ENCODE measurements at places on chromosomes 2 and 18.
A peak's percentile ranks its signal among the peaks of the same experiment; 100 is the strongest.

GRCh38 chr2:168371273-168372019 is 84.6 kb upstream of the CERS6 start:
- no peak for DNase-seq

- no peak for DNase-seq
Measured at GRCh38 chr18:37872562-37872961, 307.0 kb upstream of the CELF4 start.

GRCh38 chr18:50475538-50476193 is 84.2 kb upstream of the MAPK4 start:
- no peak for DNase-seq

- no peak for DNase-seq
Measured at GRCh38 chr2:9939587-9940485, 11.7 kb upstream of the GRHL1 start.

DNA sequence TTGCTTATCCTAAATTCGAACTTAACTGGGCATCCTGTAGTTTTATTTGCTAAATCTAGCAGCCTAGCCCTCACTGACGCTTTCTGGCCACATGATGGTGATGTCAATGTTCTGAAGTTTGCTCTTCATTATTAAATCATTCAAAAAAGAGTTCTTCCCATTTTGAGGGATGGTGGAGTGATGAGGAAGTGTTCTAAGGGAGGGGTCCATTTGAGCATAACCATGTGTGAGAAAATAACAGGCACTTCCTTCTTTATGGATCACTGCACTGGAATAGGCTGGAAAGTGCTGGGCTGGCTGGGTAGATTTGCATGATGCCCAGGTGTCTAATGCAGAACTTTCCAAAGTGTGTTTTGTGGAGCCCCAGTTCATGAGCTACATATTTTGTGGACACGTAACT is 74.2 kb downstream of the TNFRSF11A start:
- DNase-seq = no peak

DNA sequence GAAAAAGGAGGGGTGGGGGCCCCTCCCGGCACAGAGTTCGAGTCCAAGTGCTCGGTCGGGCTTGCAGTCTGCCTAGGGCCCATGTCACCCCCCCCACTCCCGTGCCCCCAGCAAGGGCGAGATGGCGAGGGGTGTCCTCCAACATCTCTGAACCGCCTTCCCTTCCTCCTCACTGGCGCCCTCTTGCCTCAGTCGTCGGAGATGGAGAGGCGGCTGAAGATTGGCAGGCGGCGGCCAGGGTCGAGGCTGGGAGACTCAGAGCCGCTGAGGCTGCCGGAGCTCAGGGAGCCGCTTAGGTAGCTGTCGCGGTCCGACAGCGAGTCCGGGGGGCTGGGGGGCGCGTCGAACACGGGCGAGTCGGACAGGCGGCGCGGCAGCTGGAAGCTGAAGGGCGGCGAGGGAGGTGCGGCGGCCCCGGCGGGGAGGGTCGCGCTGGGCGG is 2.3 kb downstream of the ZFP36L2 start:
- peak; percentile 88 for DNase-seq

DNA sequence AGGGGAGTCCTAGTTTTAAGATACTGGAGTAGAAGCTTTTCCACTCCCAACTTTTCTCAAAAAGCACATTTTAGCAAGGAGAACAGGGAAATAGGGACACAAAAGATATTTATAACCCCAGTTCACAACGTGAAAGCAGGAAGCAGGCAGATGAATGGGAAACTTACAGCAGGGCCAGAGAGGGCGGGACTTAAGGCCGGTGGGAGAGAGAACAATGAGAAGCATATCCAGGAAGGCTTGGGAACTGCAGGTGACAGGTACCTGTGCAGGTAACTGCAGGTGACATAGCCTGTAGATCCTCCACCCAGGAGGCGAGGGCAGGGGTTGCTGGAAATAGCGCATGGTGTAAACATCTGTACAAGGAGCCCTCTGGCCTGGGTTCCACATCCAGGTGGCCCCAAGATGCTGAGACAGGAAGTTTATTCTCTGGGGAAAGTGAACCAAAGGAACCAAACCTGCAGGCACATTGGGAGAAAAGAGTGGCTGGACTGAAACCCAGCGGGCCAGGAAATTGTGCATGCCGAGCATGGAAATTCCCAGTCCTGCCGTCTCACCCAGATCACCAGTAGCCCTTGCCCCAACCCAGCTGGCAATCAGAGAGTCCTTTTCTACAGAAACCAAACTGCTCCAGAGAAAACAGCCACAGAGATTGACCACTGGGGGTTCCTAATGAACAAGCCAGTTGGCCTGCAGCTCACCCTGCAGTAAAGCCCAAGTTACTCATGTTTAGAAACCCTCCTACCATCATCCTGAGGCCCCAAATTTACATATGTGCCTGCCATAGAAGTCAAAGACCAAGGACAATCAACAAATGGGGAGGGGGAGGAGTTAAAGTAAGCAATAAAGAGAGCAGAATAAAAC is 24.3 kb upstream of the COL6A3 start:
- peak; percentile 46 for DNase-seq

DNA sequence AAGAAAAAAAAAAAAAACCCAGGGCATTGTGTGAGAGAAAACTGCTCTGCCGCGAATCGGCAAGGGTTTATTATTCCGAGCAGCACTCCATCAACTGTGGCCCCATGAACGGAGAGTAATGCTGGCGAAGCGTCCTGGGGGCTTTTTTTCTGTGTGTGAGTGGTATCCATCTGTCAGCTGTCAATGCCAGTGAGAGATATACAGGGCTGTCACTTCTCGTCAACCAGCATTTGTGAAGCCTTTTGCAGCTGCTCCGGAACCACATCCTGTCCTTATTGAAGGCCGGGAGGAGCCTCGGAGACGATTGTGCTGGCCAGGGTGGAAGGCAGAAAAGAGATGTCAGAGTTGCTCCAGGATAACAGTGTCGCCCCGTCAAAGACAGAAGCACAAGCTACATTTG is 356.9 kb upstream of the SMIM21 start:
- no peak for DNase-seq

- no peak for DNase-seq
Measured at GRCh38 chr2:219059725-219060682, 717 bp downstream of the IHH start.

- no peak for DNase-seq
Measured at GRCh38 chr2:216418981-216419380, 6.7 kb downstream of the SMARCAL1 start.

DNA sequence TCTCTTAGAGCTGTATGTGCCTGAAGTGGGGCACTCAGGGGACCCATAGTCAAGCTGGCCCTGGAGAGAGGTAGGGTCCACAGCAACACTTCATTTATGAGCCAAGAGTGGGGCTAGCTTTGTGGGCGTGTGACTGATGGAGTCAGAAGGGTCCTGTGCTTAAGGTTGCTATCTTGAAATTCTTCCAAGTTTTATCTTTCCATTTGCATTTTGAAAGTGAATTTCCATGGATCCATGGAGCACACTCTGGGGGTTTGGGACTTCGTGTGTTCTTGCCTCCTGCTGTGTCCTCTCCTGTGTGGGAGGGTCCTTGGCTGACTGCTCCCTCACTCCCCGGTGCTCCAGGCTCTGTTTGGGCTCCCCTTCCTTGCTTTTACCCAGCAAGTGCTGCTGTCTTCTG is 50.8 kb downstream of the FHOD3 start:
- no peak for DNase-seq

DNA sequence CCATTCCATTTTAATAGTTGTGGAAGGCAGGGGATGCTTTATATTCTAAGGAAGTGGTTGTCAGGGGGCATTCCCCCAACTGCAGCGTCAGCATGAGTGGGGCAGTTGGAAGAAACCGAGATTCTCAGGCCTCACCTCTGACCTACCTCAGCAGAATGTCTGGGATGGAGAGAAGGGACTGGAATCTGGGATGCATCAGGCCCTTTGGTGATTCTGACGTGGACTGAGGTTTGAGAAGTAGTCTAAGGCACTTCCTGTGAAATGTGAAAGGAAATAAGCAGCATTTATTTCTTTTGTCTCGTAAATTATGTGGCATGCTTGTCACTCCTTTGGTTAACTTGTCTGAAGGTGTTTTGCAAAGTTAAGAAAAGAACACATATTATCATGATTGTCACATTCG is 540.7 kb upstream of the NETO1 start:
- peak; percentile 75 for DNase-seq

GRCh38 chr2:200378652-200379290 is 72.3 kb downstream of the SPATS2L start:
- peak; percentile 26 for DNase-seq

- DNase-seq = no peak
Measured at GRCh38 chr2:97747716-97748115, 34.3 kb downstream of the ZAP70 start.

DNA sequence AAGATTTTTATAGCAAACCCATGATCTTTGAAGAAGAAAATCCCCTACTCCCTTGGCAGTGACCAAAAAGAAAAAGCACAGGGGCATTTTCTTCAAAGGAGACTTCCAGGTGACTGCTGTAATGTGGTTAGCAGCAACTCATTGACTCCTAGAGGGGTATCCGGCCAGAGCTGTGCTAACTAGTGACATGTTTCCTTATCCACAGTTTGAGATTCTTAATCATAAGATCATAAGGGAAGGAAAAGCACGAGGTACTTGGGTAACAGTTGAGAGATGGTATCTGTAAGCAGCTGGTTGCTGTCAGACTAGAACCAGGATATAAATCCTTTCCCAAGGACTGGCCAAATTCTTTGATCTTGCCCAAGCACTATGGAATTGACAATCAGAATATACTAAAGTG is 124.7 kb downstream of the MREG start:
- no peak for DNase-seq

DNA sequence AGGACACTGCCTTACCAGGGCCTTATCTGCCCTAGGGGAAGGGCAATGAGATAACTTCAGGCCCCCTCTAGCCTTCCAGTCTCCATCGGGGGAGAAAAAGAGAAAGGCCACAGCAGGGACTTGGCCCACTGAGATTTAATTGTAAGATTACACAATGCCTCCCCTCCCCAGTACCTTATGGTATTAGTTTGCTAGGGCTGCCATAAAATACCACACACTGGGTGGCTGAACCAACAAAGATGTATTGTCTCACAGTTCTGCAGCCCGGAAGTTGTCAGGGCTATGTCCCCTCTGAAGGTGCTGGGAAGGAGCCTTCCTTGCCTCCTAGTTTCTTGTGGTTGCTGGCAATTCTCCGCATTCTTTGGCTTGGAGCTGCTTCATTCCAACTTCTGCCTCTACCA is 34.8 kb upstream of the SPATA3 start:
- DNase-seq = peak; percentile 29

DNA sequence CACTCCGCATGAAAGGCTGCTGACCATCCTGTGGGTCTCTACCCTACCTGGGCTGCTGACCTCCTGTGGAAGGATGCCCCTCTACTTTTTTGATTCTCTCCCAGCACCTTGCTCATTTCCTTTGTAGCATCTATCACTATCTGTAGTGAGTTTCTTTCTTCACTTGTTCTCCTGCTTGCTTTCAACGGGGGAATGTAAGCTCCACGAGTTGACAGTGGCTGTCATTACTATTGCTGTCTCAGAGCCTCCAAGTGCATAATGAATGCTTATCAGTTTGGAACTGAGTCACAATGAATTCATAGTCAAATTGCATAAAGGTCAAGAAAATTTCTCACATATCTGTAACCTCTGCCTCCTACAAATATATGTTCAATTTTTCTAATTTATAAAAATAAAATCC is 477.7 kb downstream of the PLCL1 start:
- no peak for DNase-seq

- peak; percentile 19 for DNase-seq
Measured at GRCh38 chr2:189293164-189293563, 113.6 kb upstream of the COL5A2 start.

DNA sequence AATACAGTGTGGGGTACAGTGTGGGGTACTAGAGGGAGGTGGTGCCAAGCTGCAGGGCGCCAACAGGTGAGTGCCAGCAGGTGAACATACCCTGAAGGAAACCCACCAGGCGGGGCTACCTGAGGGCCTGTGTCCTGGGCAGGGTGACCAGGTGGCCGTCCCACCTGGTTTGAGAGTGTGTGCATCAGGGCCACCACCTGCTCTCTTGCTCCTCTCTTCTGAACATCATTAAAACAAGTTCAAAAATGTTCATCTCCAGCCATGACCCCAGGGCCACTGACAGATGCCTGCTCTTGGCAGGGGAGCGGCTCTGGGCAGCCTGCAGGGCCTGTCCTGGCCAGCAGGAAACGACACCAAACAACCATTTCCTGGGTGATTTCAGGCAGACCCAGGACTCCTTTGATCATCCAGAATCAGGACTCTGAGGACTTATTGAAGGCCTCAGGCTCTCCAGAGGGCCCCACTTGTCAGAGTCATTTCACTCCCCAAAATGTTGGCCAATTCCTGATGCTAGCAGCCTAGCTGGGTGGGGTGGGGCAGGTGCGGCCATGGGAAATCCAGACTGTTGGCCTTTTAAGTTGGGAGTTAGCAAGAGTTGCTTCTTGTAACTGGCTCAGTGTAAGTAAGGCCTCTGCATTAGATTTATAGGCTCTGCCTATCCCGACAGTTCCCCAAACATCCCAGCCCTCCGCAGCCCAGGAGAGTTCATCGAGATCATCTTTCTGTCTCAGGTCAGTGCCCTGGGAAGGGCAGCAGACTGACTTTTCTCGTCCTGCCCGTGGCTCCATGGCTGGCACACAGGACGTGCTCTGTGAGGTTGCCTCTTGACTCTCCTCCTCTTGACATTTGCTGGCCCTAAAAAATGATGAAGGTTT is 111.5 kb upstream of the ZNF236 start:
- DNase-seq = no peak

- no peak for DNase-seq
Measured at GRCh38 chr2:10173258-10174005, 50.9 kb downstream of the RRM2 start.

DNA sequence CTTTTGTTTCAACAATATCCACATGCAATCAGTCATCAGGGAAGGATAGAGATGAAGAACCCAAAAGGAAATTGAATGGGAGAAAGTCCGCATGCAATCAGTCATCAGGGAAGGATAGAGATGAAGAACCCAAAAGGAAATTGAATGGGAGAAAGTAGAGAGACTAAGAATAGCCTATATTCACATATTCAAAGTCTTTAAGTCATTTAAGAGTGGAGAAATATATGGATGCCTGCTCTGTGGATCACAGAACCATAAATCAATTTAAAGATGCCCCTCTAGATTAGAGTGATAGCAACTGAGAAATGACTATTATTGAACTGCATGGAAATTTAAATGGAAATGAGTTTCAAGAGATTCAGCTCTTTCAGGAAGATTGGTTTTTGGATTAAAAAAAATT is 90.0 kb upstream of the LPIN2 start:
- DNase-seq = no peak

DNA sequence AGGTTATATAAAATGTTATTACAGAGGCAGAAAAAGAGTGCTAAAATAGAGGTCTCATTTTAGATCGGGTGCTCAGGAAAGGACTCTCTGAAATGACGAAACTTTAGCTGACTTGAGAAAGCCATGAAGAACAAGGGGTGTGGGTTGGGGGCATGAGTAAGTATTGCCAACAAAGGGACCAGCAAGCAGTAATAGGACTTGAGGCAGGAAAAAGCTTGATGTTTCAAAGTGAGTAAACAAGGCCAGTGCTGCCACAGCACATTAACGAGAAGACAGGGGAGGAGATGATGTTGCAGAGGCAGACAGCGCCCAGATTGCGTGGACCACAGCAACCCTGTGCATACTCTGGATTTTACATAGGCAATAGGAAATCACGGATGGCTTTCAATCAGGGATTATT is 318.8 kb downstream of the ZEB2 start:
- no peak for DNase-seq

GRCh38 chr2:18825838-18826237 is 236.5 kb upstream of the NT5C1B start:
- no peak for DNase-seq
